ENCODE measurements at places on chromosomes 13 and 19.

- DNase-seq: peak; percentile 56
Measured at GRCh38 chr19:43651758-43652545, 12.3 kb upstream of the CADM4 start.

DNA sequence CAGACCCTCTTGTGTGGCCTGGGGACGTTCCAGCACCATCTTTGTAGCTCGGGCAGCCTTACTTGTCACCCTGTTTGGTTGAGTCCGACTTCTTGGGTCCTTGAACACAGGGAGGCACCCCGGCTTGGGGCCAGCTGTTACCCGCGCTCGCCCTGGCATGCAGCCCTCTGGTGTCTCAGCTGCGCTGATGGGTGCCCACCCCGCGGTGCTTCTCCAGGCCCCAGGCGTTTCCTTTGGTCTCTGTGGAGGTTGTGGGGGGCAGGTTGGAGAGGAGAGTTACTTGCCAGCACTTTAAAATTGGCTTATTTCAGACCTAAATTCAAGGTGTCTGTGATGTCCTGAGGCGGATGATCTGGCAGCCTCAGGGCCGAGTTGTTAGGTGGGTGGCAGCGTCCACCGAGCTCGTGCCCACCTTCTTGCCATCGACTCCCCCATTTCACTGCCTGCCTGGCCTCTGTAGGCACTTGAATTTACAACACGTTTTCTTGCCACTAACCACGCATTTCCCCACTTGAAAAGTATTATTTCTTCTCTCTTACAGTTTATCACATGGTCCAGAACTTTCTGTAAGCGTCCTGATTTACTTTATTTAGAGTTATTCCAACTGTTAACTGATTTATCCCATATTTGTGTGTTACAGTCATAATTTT, 16.9 kb downstream of the UBAC2 start:
- peak; percentile 63 for DNase-seq

DNA sequence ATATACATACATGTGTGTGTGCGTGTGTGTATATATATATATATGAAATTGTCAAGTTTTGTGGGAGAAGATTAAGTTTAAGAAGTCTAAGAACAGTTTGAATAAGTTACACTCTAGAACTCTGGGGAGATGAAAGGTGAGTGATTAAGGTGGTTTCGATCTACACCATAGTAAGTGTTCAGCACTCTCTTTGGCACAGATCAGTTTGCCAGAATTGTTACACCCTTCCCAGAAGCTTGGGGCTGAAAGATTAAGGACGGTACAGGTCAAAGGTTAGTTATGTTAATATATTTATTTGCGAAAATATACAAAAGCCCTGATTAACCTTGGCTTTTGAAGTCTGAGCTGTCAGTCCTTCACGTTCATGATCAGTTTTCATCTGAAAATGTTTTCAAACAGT, 309.1 kb downstream of the KLF5 start:
- no peak for DNase-seq

GRCh38 chr13:21663197-21663596, 7.7 kb upstream of the FGF9 start:
- no peak for DNase-seq

GRCh38 chr19:48613852-48614435, 932 bp downstream of the FAM83E start:
- peak; percentile 61 for DNase-seq

DNA sequence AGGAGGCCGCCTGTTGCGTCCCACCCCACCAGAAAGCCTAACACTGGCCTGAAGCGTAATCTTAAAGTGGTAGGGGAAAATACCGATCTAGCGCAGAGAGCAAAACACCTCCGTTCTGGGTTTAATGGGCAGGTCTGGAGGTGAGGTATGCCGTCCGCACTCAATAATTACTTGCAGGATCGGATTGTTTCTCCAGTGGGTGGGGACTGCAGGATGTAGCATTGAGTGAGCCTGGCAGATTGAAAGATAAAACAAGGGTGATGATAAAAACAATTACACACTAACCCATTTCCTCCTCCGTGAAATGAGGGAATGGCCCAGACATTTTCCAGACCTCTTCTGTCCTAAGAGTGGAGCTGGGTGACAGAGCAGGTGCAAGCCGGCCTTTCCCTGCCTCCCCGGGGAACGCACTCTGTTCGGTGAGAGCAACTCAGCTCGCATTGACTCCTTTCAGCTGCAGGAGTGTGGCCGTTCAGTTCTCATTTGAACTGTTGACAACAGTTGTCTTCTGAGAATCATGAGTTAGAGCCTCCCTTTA, 110.2 kb upstream of the DOCK9 start:
- DNase-seq: no peak

DNA sequence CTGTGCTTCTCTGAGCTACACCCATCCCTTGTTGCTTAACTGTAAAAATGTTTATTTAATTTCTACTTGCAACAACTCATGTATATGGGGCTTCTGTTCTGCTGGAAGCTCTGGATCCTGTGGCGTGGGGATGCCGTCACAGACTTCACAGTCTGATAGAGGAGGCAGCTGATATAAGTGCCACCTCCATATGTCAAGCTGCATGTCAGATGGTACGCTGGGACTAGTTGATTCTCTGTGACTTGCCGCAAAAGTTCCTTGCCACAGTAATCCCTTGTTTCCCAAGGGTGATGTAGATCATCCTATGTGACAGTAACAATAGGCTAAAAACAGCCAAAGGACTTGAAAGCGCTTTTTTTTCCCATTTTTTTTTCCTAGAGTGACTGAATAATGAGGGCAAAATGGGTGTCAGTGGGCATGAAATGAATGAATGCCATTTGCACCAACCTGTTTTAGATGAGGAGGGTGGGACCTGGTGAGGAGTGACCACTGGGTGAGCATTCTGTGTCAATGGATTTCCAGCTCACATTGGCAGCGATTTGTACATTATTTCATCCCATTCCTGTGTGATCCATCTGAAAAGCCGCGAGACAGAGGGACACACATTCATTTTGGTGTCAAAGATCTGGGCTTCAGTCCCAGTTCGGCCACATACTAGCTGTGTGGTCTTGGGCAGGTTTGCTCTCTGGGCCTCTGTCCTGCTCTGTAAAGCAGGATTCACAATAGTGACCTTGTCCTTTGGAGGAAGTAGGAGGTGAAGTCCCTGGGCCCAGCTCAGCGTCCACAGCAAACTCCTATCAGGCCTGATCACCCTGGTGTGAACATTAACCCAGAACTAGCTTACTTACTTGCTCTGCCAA, 88.9 kb upstream of the RNF113B start:
- no peak for DNase-seq

GRCh38 chr19:56258272-56258671, 14.3 kb upstream of the EDDM13 start:
- no peak for DNase-seq

DNA sequence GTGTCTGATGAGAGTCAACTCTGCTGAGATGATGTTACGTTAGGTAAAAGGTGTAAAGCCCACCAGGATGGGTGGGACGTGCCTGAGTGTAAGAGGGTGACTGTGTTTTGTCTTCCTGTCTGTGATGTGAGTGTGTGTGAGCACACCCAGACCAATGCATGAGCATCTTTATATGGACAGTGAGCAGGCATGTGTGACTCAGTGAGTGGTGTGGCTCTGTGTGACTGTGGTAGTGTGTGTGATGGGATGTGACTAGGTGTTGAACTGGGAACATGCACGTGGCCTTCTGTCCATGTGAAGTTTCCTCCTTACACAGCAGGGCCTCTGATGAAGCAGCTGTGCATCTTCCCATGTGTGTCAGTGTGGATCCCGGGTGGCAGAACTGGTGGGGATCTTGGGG, 17.8 kb upstream of the LGALS16 start:
- no peak for DNase-seq

DNA sequence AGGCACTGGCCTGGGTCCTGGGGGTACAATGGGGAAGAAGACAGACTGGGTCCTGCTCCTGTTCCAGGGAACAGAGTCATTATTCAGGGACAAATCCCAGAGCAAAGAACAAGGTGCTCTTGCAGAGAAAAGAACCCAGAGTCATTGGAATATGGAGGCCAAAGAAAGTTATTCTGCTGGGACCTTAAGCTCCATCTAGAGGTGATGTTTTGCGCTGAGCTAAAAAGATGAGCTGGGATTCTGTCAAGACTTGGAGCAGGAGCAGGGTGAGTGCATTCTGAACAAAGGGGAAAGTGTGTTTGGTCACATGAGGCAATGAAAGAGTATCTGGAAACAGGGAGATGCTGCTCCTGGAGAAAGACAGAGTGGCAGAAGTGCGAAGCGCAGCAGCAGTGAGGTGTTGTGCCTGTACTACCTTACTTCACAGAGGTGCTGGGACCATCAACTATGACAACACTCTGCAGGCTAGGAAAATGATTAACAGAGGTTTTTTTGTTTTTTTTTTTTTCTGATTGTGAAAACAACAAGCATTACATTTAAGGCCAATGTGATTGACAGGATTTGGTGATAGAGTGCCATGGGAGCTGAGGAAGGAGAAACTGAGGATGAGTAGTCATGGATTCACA, 95.3 kb upstream of the TNFSF11 start:
- no peak for DNase-seq

- no peak for DNase-seq
Measured at GRCh38 chr13:59000770-59001169, 1163.0 kb downstream of the DIAPH3 start.

DNA sequence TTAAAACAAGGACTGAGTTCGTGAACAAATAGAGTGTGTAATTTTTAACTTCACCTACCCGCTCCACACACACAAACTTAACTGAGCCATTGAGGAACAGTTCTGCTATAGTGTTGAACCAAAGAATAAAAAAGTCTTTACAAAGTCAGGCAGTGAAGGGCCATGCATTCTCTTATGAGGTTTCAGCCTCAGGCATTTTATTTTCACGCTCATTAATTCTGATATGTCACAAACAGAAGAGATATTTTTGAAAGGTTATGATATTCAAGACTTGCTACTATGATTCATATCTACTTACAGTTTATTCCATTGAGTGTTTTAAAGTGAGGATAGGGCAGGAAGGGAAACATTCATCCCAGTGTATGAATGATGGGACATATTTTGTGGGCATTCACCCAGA, 282.2 kb downstream of the SLITRK5 start:
- no peak for DNase-seq

- no peak for DNase-seq
Measured at GRCh38 chr13:91167706-91168385, 179.6 kb upstream of the MIR17HG start.

- no peak for DNase-seq
Measured at GRCh38 chr13:42545842-42546241, 28.1 kb upstream of the TNFSF11 start.

DNA sequence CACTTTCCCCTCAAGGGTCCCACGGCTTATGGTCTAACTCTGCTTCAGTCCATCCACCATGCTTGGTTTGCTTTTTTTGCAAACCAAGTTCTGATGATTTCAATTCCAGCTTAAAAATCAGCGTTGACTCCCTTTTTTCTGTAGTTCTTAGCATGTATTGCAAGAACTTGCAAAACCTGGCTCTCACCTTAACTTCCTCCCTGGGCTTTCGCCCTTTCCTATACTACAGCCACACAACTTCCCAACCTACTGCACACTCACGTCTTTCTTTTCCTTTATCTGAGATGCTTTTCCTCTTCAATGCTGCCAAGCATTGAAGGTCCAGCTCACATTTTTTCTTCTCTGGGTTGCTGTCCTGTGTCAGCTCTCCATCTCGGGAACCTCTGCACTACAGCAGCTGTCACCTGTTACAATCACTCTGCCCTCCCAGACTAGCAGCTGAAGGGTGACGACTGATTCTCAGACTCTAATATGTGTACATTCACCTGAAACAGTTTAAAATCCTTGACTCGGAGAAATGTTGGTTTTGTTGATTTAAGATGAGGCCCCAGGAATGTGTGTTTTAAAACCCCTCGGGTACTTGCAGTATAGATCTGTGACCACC, 143.7 kb downstream of the FREM2 start:
- DNase-seq: no peak

DNA sequence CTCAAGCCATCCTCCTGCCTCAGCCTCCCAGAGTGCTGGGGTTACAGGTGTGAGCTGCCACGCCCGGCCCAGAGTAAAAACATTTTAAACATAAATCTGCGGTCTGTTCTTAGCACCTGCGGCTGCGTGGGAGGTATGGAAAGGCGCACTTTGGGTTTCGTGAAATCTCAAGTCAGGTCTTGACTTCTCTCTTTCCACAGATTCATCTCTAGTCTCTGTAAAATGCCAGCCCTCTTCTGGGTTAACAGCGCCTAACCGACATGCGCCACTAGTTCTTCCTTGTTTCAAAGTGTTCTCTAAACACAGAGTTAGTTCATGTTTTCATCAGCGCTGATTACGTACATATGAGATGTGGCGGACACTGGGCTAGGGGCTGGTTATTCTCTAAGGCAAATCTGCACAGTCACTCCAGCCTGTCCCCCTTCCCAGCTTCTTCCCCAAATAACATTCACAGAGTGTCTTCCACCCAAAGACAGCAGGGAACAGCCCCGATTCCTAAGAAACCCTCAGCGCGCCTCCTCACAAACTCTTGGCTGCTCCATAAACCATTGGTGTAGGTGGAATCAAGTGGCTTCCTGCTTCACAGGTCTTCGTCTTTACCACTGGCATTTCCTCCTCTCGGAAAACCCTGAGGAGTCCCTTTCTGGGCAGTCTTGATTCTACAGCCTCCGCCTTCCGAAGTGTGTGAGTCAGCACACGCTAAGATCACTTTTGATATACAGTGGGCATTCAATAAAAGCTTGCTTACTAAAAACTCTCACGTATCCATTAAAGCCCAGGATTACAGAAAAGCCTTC, 1.4 kb downstream of the PARP4 start:
- peak; percentile 80 for DNase-seq

DNA sequence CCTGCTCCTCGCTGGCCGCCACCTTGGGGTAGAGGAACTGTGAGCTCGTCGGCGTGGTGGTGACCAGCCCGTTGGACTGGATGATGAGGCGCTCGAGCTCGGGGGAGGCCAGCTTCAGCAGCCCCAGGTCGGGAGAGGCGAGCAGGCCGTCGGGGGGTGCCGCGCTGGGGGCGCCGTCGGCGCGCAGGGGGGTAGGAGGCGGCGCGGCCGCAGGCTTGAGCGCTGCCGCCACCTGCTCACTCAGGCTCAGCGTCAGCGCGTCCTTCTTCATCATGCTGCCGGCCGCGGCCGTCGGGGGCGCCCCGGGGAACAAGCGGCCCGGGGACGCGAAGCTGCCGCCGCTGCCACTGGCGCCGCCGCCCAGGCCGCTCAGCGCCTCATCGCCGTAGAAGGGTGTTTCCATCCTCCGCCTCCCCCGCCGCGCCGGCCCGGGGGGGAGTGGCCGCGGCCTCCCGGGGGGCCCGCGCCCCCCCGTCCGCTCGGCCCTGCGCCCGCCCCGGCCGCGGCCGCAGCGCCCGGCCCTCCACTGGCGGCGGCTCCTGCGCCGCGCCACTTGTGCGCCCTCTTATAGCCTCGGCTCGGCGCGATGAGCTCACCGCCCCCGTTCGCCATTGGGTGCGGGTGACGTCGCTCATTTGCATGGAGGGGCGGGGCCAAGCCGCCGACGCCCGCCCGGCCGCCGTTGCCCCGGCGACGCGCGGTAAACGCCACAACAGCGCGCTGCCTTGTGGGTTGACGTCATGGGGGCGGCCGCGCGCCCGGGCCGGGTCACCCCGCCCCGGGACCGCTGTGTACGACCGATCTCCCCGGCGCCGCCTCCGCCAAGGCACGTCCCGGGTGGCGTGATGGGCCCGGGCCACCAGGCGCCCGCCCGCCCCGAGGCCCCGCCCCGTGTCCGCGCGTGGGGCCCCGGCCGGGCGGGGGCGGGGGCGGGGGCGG, at the start of gene JUND:
TSS of gene JUND (minus strand) at position 541 of the 939 bp plus-strand sequence. CDS start at position 403, 138 bp downstream.
- DNase-seq: peak; percentile 97

Data from activated T-cell treated with anti-CD3 and anti-CD28 coated beads, Interleukin-2, amount 50 U/mL, for 24 hours (primary cell).